ENCODE measurements at places on chromosomes 7 and 10.

- no peak for DNase-seq
Measured at GRCh38 chr7:49112222-49112621, 187.9 kb downstream of the CDC14C start.

DNA sequence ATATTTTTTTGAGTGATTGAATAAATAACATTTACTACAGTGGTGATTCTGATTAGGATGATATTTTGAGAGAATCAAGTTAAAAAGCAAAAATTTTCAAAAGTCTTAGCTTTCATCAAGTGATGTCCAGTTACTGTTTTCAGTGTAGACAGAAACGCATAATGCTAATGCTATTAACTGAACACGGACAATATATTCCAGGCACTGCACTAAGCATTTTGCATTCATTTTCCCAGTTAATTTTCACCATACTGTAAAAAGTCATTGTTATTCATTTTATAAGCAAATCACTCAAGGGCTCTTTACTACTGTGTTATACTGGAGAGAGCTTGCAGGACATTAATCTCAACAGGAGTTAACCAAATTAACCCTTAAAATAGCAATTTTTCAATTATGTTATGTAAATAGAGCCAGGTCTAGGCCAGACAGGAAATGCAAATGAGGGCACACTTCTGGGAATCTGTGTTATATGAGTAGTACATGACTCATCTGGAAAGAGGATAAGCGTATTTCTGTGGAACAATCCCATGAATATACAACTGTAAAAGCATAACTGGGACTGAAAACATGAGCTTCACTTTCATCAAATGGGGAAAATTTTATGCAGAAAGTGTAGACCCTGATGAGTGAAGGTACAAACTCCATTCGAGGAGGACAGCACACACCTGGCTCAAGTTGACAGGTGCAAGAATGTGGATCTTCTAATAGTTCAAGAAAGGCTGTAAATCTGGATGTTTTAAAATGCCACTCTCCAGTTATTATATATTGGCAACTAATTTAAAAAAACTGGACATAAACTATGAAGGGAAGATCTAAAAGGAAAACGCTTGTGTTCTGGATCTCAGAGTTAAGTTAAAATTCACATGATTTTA is 75.4 kb downstream of the ANK3 start:
- no peak for DNase-seq

DNA sequence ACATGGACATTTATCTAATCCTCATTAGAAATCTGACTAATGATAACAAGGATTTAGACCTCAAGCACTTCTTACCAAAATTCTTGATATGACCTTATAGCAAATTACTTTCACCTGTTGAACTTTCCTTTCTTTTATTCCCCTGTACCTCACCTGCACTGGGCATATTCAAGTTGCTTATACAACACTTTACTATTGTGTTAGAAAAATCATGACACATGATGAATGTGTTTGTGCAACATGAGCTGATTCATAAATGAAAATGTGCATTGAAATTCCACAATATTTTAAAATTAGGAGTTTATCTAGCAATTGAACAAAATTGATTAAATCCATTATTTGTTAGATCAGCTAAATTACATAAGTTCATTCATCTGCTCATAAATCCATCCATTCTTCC is 160.6 kb downstream of the CFTR start:
- DNase-seq = no peak

- no peak for DNase-seq
Measured at GRCh38 chr10:24344279-24344678, 135.3 kb downstream of the KIAA1217 start.

DNA sequence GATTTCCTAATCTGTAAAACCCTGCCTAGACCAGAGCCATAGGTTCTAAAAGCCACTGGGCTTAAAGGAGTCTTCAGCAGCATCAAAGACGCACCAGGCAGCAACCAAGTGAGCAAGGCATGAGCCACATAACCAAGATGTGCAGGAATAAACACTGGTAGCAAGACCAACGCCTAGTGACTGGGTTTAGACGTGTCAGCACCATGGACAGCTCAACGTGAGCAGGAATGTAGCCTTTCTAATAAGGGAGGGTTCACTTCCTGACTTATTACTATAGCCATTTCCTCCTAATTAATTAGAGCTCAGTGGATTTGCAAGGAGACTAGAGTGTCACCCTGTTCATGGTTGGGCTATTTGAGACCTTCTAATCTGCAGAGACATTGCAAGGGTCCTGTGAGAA is 223.7 kb downstream of the LHFPL3 start:
- DNase-seq = no peak

DNA sequence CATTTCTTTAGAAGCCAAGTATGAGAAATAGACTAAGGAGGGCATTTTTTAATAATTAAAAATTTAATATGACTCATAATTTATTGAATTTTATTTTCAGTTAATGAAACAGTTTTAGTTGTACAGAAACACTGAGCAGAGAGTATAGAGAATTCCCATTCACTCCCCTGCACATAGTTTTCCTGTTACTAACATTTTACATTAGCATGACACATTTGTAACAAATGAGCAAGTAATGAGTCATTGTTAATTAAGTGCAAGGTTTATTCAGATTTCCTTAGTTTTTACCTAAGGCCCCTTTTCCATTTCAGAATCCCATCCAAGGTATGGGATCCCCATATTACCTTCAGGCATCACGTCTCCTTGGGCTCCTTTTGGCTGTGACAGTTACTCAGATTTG is 271.5 kb upstream of the FZD8 start:
- DNase-seq = no peak

- DNase-seq = no peak
Measured at GRCh38 chr10:97515271-97515978, 16.7 kb downstream of the UBTD1 start.

DNA sequence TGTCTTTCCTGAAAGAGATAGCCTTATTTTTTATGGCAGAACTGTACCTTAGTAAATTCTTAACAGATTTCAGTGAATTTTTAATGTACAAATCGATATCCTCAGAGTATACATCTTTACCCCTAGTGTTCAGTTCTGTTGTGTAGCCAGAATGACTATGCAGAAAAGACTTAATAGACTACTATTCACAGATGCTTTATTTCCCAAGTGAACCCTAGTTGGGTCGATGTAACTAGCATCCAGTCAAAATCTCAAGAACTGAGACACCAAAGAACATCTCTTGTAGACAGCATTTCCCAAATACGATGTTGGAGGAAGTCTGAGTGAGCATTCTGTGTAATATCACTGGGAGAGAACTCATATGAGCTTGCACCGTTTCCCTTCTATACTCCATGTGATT is 1.5 kb downstream of the AKR1C3 start:
- no peak for DNase-seq

DNA sequence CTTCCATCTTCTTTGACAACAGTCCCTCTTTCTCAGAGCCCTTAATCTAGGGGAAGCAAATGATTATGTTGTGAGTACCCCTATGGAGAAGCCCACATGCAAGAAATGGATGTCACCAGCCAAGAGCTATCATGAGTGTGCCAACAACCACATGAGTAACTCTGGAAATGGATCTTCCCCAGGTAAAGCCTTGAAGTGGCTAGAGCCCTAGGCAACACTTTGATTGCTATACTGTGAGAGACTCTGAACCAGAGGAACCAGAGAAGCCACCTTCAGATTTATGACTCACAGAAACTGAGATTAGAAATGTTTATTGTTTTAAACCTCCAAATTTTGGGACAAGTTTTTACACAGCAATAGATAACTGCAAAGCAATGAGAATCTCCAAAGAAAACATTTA is 60.9 kb upstream of the COL1A2 start:
- DNase-seq = no peak

- DNase-seq = no peak
Measured at GRCh38 chr7:115932880-115933279, 97.7 kb downstream of the TFEC start.

DNA sequence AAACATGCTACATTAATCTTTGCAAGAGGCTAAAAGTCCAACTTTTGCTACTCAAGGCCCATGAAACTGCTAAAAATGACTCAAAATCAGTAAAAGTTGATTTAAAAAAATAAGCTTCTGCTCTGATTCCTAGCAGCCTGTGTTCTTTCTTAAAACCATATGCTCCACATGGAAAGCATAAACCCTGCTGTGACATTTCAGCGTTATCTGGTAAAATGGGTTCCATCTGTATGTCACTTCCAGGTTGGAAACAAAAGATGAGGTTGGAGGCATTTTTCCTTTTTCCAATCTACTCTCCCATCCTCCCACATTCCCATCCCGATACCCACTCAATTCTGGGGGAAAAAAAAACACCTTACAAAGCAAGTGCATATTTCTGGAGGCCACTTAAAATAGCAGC is 439.5 kb downstream of the NEBL start:
- no peak for DNase-seq

DNA sequence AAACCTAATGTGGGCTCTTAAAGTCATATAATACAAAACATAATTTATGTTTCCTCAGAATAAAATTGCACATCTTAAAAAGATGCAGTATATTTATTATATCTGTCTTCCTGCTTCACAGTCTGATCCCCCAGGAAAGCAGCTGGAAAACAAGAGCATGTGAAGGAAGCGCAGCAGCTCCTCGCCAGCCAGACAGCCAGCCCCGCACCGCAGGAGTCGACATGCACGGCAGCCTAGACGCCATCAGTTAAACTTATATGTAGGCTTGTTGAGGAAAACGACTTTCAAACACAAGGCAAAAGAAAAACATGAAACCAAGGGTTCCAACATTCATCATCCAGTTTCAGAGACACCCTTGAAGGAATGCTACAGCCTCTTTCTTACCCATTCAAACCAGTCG is 59.0 kb downstream of the PAXIP1 start:
- no peak for DNase-seq

DNA sequence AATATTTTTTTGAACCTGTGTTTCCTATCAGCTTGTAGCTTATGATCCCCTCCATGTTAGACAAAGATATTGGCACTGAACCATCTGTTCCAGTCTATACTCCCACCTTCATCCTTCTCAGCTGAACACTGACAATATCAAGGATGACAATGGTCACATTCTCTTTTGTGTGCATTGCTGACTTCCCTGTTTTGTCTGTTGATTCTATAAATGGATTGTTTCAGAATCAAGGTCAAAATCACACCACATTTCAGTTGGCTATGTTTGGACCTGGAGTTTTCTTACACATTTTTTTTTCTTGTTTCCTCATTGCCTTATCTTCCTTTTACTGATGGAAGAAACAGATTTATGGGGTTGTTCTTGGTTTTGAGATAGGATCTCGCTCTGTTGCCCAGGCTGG is 11.3 kb upstream of the SMURF1 start:
- DNase-seq = no peak

GRCh38 chr7:146528581-146528980 is 412.0 kb downstream of the CNTNAP2 start:
- DNase-seq = no peak

DNA sequence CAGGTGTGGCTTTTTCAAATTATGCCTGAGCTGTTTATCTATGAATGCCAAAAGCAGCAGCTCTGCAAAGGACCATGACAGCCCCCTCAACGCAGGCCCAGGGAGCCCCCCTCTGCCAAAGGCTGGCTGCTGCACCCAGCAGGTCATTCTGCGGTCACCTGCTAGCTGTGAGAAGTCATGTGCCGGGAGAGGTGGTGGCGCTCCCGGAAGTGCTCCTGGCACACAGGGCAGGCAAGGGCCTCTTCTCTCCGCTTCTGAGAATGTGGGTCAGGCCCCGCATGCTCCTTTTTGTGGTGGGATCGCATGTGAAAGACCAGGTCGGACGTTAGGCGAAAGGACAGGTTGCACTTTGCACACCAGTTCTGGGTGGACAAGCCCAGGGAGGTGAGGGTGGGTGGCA is 16.4 kb downstream of the ZNF488 start:
- DNase-seq = no peak

DNA sequence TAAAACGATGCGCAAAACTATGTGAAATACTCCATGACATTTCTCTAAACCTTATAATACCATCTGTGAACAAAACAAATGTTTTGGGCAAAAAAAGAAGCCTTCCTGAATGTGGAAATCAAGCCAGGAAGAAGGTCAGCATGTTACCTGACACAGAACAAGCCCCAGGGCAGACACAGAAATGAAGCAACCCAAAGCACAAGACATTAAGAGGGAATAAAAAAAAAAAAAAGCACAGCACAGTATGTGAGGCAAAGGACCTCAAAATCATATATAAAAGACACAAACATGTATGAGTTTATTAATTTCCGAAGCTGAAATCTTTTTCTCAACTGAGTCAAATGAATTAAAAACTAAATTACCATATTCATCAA is 161.8 kb downstream of the SKIDA1 start:
- DNase-seq = no peak

DNA sequence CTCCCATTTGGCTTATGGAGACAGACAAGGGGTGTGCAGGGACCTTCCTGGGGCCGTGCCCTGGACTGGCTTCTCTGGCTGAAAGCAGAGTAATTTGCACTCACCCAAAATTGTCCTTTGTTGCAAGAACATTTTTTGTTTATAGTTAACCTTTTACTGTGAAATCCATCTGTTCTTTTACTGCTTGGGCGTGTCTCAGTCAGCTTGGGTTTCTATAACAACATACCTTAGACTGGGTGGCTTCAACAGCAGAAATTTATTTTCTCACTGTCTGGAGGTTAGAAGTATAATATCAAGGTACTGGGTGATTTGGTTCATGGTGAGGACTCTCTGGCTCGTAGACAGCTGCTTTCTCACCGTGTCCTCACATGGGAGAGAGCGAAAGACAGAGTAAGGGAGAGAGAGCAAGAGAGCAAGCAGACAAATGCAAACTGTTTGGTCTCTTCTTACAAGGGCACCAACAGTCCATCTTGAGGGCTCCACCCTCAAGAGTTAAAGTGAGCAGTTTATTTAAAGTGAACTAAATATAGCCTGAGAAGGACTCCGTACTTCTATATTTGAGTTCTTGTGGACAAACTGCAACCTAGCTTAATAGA is 131.0 kb upstream of the NPY start:
- DNase-seq = no peak

DNA sequence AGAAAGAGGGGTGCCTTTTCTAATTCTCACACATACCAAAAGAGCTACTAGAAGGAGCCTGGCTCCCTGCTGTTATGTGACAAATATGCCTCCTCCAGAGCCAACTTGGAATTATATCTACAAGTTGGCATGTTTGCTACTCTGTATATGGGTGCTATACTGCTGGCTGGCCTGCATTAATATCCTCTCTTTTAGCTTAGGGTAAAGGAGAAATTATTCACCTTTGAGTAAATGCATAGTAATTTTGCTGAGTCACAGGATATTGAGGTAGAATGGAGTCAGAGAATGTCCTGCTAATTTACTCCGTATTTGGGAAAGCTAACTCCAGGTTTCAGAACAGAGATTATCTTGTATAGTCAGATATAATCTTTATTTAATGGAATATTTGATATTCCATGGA is 24.2 kb upstream of the LIPN start:
- no peak for DNase-seq

- no peak for DNase-seq
Measured at GRCh38 chr10:6702030-6702429, 122.0 kb upstream of the PRKCQ start.

DNA sequence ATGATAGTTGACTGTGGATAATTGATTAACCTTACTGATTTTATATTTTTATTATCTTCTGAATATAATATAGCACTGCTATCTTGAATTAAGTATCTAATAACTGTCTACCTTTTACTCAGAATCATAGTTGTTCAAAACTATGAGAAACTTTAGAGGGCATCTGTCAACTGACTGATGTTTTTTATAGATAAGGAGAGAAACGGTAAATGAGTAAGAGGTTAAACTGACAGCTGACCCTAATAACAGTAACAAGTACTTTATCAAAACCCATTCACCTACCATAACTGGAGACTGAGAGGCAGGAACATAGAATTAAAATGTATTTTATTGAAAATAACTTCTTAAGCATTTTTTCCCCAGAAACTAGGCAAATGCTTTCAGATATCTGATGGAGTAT is 62.2 kb downstream of the CYP51A1 start:
- DNase-seq = no peak

- peak; percentile 20 for DNase-seq
Measured at GRCh38 chr10:100743626-100744135, 1.7 kb upstream of the PAX2 start.
